ENCODE measurements at places on chromosomes 7 and 10.

DNA sequence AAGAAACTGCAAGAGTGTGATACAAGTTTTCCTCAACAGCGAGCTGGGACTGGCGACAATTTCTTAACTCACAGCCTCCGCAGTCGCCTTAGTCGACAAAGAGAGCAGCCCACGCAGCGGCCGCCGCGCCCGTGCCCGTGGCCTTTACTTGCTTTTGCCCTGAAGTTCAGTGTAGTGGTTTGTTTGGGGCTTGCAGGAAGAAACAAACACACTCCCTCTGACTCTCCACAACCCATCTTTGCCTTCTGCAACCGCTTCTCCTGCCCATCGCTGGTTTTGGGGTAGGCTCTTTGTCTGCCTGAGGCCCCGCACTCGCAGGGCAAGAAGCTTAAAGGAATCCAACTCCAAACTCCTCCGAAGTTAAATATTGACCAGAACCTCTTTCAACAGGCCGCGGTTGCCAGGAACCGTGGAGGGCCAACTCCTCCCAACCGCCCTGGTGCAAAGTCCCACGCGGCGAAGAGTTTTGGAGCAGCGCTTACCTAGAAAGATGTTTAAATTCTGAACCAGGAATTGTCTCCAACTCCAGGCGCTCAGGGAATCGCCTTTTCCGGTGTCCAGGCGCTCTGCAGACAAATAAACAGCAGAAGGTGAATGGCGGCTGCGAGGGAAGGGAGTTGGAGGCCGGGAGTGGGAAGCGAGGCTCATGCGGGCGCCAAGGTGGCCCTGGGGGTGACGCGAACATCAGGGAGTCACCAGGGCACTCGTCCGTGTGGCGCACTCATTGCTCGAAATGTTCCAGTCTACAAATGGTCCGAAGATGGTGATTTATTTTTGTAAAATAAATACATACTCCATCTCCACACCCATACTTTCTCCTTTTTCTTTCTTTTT lies 8.3 kb downstream of the HOXA4 start:
- DNase-seq, result no peak

DNA sequence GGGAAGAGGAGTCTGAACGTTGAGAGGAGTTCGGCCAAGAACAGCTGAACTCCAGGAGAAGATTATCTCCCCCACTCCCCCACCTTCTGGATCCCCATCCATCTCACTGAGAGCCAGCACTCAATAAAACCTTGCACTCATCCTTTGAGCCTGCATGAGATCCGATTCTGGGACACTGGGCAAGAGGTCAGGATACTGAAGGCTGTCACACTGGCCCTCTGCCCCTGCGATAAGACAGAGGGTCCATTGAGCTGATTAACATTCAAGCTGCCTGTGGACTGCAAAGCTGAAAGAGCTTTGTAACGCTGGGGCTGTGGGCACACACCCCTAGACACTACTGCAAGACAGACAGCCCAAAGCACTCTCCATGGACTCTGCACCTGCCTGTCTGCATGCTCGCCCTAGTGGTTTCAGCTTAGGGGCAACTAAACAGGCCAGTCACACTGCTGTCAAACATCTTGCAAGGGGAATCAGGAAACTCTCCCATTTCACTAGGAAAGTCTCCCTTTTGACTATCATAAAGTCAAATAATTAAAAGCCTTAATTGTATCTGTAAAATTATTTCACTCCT lies 42.3 kb upstream of the CNTNAP2 start:
- DNase-seq, result no peak

DNA sequence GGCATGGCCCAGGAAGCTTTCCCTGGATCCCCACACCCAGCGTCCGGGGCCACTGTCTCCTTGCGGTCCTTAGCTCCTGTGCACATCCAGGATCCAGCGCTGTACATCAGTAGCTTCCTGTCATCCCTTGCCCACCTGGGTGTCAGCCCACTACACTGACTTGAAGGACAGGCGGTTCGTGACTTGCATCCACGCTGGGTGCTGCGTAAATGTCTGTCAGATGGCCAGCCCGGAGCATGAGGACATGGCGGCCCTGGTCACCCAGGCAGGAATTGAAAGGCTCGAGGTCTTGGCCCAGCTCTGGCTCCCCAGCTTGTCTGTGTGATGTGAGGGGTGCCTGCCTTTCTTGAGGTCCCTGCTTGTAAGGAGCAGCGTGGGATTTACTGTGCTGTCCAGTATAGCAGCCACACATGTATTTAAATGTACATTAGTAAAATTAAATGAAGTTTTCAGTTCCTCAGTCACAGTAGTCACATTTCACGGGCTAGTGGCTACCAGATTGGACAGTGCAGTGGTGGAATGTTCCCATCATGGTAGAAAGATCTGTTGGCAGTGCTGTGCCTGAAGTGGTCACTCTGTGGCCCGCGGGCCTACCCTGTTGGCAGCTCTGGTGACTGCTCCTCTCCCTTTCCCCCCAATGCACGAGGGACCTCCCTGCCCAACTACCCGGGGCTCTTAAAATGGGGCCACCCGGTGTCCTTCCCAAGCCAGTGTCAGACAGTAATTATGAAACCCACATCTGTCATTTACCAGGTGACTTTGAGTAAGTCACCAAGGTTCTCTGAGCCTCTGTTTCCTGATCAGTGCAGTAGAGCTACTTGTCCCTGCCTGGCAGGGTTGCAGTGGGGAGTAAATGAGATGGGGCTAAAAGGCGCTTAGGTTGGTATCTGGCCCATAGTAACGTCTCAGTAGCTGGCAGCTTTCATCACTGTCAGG lies 97.8 kb upstream of the PPIF start:
- DNase-seq, result no peak

DNA sequence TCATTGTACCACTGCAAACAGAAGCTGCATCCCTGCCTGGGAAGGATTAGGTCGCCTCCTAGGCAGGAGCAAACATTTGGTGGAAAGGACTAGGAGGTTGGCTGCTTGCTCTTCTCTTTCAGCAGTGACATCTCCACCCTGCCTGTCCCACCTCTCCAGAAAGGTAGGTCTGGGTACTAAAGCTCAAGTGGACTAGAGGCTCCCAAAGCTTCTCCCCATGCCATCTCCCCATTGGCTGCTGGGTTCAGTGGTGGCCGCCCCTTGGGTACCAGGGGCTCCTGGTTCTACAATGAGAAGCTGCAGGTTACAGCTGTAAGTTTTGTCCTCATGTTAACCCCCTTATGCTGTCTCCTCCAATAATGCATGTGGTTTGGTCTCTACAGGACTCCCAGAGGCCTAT lies 180.7 kb upstream of the MKI67 start:
- no peak for DNase-seq

DNA sequence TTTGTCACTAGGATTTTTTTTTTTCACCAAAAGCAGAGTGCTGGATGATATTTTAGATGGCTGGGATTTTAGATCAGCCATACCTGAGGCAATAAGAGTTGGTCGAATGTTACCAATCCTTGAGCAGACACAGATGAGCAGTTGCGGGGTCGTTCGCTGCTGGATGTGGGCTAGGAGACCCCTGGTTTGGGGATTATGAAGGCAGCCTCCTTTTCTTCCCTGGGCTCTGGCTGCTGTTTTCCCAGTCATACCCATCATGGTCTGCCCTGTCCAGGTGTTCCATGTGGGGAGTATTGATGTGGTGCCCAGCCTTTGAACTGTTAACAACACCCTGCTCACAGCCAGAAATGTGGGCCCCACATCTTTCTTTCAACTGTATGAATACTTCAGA lies 5.0 kb downstream of the PTPRE start:
- no peak for DNase-seq

DNA sequence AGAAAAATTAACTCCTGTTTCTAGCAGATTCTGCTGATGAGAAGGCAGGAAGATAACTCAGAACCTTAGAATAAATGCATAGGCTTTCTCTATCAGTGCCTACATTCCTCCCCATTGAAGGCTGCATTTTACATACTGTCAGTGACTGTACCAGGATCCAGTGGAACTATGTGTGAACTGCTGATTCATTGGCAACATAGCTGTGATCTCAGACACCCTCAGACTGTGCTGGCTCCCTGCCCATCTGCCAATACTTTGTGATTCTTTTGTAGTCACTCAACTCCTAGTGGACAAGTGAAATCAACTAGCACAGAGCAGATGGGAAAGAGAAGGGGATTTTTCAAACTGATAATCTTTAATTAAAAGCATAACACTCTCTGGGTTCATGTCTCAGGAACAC lies 375.8 kb downstream of the MDFIC start:
- no peak for DNase-seq

GRCh38 chr10:128940081-128940480 lies 527.0 kb upstream of the MGMT start:
- no peak for DNase-seq

DNA sequence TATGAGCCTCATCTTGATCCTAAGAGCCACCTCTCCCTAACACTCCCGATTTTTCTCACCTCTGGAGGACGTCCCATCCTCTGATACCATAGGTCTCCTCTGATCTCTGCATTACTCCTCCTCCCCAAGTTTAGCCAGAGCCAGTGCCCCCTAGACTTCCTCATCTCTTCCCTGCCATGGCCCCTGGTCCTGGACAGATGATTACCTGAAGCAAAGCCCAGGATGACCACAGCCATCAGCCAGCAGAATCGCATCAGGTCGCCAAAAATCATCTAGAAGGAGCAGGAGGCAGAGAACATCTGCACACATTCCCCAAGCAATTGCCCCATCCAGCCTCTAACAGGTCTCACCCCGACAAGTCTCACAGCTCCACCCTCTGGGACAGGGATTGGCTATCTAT lies 11.7 kb downstream of the TRPV6 start:
- no peak for DNase-seq

DNA sequence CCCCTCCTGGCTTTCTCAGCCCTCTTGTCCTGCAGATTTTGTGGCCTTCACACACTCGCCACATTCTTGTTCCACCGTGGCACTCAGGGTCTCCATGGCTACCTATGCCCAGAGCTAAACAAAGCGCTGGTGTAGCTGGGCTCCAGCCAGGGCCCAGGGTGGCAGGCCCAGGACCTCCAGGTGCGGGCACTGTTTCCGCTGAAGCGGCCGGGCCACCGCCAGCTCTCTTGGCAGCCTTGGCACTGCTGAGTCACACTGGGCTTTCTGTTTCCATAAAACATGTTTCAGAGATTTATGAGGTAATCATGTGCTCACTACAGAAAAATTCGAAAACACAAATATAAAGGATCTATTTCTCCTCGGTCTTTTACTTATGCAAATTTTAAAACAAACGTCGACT lies 51.3 kb downstream of the AOC1 start:
- no peak for DNase-seq

DNA sequence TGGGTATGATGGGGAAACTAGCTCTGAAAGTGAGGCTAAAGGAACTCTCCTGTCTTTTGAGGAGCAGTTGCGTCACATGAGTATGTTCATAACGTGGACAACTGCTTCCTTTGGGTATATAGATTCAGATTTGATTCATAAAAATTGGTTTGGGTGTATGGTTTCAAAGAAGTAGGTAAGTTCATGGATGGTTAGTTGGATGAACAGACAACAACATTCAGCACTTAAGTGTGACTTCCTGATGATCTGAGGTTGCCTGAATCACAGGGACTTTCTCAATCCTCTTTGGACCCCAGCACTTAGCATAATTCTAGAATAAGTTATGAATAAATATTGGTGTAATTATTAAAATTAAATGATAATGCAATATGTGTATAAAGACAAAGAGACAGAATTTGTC lies 43.4 kb downstream of the MACC1 start:
- no peak for DNase-seq

DNA sequence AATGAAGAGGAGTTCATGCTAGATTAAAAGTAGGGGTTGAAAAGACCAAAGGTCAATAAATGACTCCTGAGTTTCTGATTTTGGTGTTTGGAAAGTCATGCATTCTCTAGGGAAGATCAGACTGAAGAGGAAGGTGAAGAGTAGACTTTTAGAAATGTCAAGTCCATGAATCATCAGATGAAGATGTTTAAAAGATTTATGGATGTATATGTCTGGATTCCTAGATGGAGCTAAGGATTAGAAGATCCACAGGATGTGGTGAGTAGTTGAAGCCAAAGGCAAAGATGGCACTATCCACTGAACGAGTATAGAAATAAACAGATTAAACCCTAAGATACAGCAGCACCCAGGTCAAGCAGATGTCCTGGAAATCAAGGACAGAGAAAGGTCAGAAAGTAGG lies 298.5 kb downstream of the GPAM start:
- no peak for DNase-seq

GRCh38 chr10:21516242-21517131 lies 9.0 kb downstream of the SKIDA1 start:
- no peak for DNase-seq

- no peak for DNase-seq
These were observed 45.3 kb downstream of the BTBD16 start for GRCh38 chr10:122316224-122316884.

DNA sequence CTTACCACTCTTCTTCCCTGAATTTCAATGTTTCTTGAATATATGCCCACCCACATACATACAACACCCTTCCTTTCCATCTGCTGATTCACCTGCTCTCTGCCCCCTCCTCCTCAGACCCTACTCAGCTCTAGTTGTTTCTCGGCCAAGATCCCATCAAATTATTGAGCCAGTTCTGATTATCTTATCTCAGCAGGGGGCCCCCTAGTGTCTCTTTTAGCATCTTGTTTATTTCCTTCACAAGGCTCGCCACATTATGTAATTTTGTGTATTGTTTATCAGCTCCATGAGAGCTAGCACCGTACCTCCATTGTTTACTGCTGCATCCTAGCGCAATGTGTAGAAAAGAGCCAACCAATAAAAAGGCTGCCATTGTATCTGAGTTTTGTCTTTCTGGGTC lies 71.9 kb downstream of the FAM13C start:
- no peak for DNase-seq

DNA sequence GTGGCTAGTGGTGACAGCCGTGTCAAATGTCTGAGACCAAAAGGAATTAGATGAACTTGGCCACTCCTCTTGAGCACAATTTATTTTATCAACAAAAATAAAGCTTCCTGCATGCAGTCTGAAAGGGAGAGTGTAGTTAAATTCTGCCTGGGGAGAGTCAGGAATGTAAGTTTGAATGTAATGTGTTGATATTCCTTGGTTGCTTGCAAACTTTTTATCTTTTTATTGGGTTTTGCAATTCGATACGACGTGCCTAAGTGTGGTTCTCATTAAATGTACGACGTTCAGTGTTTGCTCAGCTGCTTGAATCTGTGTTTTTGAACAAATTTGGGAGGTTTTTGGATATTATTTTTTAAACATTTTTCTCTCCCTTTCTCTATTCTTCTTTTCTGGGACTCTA lies 839.9 kb downstream of the CCSER2 start:
- DNase-seq, result no peak

GRCh38 chr10:7491949-7492659 lies 81.3 kb upstream of the SFMBT2 start:
- no peak for DNase-seq

DNA sequence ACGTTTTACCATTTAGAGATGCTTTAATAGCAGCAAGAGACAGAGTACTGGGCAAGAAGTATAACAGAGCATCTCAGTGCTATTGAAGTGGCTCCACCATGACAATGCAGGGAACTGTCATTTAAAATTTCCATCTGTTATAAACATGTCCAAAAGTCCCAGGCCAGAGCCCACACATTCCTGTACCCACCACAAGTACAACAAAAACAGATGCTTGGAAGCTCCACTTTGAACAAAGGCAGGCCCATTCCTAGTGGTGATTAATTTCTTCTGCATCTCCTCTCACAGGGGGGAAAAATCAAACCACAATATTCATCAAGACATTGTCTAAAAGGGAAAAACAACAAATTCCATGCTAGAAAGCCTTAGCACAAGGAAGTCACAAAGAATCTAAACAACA lies 627.9 kb downstream of the PARD3 start:
- no peak for DNase-seq

All from activated T-helper 1 cell treated with Interleukin-2 at 50 U/mL for 16 hours (primary cell).